SHP77 treated with DMSO at 0.1 percent for 48 hours (cell line): ENCODE measurements at places on chromosomes 1 and 21.

- DNase-seq, result no peak
Observed at GRCh38 chr1:208951026-208951525, 632.4 kb upstream of the CAMK1G start.

DNA sequence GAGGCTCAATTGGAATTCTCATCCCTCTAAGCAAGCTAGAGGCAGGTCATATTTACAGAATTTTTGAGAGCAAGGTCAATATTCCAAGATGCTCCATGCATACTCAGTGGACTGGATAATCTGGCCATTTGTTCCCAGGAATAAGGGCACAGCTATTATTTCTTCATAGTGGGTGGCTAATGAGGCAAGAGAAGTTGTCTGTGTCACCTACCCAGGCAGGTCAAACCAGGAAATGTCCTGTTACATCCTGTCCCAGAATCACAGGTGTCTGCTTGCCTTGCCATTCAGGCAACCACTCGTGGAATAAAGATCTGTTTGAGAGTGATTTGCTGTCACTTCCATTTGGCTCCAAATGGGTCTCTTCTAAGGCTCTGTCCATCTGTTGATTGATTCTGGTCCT, 85.2 kb upstream of the ZP4 start:
- DNase-seq, result no peak

DNA sequence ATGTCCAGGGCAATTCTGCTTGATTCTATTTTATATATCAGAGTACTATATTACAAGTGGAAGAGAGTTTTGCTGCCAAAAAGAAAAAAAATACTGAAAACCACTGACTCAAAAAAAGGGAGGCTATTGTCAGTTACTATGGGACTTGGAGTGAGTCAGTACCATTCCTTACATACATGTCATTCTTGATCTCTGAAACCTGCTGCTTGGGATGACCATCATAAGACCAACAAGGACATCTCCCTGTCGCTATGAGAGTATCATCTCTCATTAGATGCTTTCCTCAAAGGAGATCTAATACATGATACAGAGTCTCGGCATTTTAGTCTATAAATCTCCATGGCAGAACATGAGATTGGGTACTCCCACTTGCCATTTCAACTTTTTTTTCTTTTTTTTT, 11.8 kb upstream of the INPP5B start:
- DNase-seq, result no peak

- DNase-seq, result no peak
Observed at GRCh38 chr1:21828075-21828474, 16.0 kb downstream of the LDLRAD2 start.

DNA sequence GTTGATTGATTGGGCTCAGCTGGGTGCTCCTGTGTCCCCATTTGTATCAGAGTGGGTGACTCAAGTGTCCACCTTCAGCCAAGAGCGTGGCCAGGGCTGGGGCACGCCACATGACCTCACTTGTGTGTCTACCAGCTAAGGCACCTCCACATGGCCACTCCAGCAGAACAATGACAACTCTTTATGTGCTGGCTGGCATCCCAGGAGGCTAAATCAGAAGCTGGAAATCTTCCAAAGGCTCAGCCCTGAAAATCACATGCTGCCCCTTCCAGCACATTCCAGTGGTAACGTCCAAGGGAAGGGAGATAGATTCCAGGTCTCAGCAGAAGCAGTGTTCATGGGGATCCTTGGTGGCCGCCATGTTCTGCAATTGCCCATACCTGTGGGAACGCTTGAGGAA, 585.5 kb downstream of the AJAP1 start:
- no peak for DNase-seq

- DNase-seq, result no peak
Observed at GRCh38 chr1:30325085-30325935, 398.1 kb downstream of the MATN1 start.

- DNase-seq, result no peak
Observed at GRCh38 chr21:39132248-39132647, 51.0 kb downstream of the PSMG1 start.

- no peak for DNase-seq
Observed at GRCh38 chr1:35539824-35540261, 17.4 kb downstream of the KIAA0319L start.

DNA sequence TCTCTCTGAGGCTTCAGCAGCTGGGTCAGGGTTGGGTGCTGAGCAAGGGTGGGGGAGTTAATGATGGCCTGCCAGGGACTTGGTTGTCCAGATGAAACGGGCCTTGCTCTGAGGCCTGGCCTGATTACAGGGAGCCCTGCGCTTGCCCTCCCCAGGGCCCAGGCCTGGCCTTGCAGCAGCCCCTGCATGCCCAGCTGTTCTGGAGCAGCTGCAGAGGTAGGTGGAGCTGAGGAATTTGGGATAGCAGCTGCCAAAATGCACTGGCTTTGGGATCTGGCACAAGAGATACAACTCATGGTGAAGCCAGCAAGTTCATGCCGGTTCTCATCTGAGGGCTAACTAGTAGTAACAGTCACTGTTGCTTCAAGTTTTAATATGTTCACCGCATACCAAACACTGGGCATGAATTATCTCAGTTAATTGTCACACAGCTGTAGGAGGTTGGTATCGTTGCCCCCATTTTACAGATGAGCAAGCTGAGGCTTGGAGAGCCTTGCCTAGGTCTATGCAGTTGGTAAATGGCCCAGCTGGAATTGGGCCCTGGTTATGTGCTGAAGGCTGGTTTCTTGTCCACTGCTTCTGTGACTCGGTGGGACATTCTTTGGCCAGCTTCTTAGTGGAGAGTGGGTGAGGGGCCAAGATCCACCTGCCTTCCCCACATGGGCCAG, 7.3 kb upstream of the SERINC2 start:
- no peak for DNase-seq

- no peak for DNase-seq
Observed at GRCh38 chr1:33367485-33368405, 46.8 kb upstream of the A3GALT2 start.

- DNase-seq, result no peak
Observed at GRCh38 chr1:39666772-39667171, 5.1 kb downstream of the NT5C1A start.

- DNase-seq, result no peak
Observed at GRCh38 chr1:233038581-233038980, 88.2 kb downstream of the NTPCR start.

GRCh38 chr1:155379180-155379579, 58.5 kb downstream of the RUSC1 start:
- no peak for DNase-seq

DNA sequence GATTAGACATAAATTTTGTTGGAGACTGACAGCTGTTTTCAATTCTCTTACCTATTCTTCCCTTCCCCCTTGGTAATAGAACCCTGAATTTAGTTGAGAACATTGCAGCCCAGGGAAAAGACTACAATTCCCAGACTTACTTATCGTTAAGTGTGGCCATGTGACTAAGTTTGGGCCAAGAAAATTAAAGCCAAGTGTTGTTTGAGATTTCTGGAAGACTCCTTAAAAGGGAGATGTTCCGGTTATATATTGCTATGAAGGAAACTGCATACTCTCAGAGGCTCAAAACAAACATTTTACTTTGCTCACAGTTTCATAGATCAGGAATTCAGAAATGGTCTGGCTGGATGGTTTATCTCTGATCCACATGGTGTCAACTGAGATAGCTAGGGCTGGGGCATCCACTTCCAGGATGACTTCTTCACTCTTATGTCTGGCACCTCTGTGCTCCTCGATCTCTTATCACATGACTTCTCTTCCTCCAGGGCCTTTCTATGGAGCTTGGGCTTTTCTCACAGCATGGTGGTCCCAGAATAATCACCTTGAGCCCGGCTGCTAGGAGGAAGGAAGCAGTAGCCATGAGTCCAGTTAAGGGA, 22.4 kb upstream of the CD34 start:
- DNase-seq, result no peak

DNA sequence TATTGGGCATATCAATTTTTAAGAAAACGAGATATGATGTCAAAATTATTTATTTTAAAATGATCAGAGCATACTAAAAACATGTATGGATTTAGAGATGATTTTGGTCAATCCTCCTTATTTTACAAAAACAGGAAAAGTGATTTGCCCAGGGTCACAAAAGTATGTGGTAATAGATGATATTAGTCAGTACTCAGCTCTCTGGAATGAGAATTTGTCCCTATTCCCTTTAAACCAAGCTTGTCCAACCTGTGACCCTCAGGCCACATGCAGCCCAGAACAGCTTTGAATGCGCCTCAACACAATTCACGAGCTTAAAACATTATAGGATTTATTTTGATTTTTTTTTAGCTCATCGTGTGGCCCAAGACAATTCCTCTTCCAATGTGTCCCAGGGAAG, 104.7 kb downstream of the AKT3 start:
- no peak for DNase-seq

- DNase-seq, result no peak
Observed at GRCh38 chr1:2607641-2608091, 21.1 kb downstream of the PRXL2B start.

- DNase-seq, result no peak
Observed at GRCh38 chr21:35024513-35024912, 24.6 kb downstream of the RUNX1 start.

- DNase-seq, result no peak
Observed at GRCh38 chr1:228288536-228289238, 80.8 kb downstream of the OBSCN start.

DNA sequence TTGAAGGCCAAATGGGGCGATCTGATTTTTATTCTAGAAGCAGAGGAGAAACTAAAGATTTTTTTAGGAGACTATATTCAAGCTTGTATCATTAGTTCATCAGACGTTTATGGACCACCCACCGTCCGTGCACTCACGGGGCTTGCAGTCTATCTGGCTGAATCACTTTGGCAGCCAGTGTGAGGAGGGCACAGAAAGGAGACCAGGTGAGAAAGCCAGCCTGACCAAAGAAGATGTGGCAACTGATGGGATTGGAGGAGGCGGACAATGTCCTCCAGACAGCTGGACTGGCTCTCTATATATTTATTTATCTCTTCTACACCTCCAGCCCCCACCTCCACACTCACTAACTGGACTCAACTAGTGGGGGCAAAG, 822 bp upstream of the ELOVL1 start:
- no peak for DNase-seq

DNA sequence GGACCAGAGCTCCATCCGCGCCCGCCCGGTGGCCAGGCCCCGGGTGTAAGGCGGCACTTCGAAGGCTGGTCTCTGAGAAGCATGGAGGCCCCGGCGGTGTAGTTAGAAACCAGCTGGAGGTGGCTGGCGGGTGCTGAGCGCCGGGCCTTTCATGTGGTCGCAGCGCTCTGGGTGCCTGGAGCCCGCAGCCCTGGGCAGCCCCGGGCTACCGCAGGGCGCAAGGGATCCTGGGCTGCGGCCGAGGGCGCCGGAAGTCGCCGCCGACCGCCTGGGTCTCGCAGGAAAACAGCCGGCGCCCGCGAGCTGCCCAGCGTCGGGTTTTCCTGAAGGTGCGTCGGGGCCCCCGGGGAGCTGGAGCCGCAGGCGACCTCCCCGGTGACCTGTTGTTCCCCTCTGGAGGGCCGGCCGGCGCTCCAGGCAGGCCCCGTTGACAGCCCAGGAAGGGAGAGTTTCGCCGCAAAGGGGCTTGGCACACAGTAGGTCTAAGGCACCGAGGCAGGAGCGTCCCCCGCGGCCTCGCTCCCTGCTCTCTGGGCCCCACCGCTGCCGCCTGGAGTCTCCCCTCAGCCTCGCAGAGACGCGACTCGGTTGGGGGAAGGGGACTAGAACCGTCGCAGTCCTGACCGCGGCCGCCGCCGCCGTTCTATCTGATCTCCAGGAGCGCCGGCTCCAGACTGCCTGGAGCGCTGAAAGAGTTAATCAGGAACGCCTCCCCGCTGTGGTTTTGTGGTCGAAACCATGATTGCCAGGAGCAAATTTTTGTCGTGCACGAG, 2.7 kb downstream of the GRHL3 start:
- no peak for DNase-seq

- DNase-seq, result no peak
Observed at GRCh38 chr1:27403065-27403726, 10.8 kb downstream of the GPR3 start.

- no peak for DNase-seq
Observed at GRCh38 chr1:173802961-173803360, 21.5 kb upstream of the DARS2 start.

GRCh38 chr1:177351361-177352108, 180.8 kb downstream of the BRINP2 start:
- DNase-seq, result no peak

DNA sequence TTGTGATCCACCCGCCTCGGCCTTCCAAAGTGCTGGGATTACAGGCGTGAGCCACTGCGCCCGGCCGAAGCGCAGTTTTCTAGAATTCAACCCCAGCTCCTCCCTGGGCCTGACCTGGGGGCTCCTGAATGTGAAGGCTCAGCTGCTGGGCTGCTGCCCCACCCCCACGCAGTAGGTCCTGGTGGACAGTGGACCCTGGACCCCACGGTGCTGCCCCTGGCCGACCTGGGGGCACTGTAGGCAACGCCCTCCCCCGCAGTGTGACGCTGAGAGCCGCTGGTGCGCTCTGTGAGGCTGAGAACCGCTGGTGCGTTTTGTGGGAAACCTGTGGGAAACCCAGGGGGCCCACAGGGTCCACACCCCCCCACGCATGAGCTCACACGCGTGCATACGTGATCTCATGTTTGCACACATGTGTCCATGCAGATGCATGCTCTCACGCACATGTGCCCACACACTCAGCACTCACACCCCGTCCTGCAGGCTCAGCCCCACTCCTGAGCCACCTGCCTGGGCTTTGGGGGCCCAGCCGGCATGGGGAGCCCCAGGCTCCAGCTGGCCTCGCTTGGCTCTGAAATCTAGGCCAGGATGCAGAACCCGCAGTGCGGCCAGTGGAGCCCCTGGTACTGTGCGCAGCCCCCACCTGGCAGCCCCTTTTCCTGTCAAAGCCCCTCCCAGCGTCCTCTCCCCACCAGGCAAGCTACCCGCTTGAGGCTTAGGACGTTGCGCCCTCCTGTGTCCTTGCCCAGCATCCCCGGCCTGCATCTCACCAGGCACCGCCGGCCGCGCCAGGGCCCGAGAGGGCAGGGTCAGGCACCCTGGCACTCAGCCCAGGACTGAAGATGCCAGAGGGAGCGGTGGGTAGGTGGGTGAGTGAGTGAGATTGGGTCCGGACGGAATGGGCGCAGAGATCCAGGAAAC, 67.7 kb downstream of the COL18A1 start:
- no peak for DNase-seq

- DNase-seq, result peak; percentile 67
Observed at GRCh38 chr1:27527890-27528817, 38.2 kb upstream of the WASF2 start.

GRCh38 chr1:19814681-19815503, at the start of gene RNF186:
Gene RNF186, minus strand, starts transcription at chr1:19815283. Its CDS starts 182 bp downstream, at chr1:19815101.
- peak; percentile 40 for DNase-seq

DNA sequence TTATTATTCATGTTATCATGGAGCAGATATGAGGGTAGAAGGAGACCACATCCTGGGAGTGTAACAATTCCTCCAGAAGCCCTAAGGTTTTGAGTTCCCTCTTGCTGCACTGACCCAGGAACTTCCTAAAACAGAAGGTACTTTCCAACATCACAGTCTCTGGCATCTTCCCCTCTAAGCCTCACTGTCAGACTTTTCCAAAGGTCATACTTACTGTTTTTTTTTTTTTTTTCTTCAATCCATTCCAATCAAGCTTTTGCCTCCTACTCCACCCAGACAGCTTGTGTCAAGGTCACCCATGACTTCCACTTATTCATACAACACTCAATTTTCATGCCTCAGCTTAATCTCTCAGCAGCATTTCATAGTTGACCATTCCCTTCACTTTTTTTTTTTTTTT, 18.4 kb upstream of the UQCRHL start:
- no peak for DNase-seq

GRCh38 chr21:44349847-44350772, 3.3 kb upstream of the TRPM2 start:
- DNase-seq, result no peak

- no peak for DNase-seq
Observed at GRCh38 chr1:65836686-65837085, 44.0 kb downstream of the PDE4B start.
